ENCODE measurements at places on chromosomes 1 and 21.
A peak's percentile ranks its signal among the peaks of the same experiment; 100 is the strongest.

GRCh38 chr1:218916720-218917119, 257.0 kb upstream of the LYPLAL1 start:
- DNase-seq = no peak

DNA sequence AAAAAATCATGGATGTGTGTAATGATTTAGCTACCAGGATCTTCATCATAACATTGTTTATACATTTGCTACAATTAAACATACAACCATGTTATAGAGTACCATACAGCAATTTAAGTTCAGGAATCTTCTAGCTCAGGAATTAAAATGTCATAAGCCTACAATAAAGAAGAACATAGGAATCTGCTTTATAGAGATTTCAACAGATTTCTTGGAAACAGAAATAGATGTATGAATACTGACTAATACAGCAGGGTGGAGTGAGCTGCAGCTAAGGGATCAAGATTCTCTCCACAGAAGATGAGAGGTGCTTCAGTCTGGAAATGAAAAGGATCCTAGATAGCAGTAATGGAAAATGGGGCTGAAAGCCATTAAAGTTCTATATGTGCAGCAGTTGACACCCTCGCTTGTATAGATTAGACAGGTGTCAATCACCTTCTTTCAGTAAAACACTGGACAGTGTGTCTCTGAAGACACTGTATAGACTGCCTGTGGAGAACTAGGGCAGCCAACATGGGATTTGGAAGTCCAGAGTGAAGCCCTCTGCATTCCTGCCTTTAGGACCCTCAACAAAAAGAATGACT, 73.9 kb downstream of the DNTTIP2 start:
- peak; percentile 71 for DNase-seq

GRCh38 chr1:56590520-56591011, 11.2 kb upstream of the PLPP3 start:
- peak; percentile 76 for DNase-seq

GRCh38 chr1:41592451-41593125, 108.1 kb upstream of the EDN2 start:
- DNase-seq = no peak

GRCh38 chr1:14143777-14144176, 443.8 kb downstream of the PRDM2 start:
- DNase-seq = no peak

DNA sequence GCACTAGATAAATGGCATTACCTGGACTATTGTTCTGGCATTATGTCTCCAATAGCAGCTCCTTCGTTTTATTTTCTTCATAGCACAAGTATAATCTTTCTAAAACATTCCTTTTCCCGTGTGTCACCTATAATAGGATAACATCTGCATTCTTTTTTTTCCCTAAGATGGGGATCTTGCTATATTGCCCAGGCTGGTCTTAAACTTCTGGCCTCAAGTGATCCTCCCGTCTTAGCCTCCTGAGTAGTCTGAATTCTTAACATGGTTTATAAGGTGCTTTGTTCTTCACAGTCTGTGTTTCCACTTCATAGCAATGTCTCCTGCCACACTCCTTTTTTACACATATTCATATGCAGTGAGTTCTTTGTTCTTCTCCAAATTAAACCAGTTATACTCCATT, 8.6 kb upstream of the MOV10 start:
- DNase-seq = no peak

GRCh38 chr1:3465091-3465934, 10.8 kb downstream of the ARHGEF16 start:
- no peak for DNase-seq

GRCh38 chr1:45815667-45816458, 12.5 kb downstream of the MAST2 start:
- DNase-seq = peak; percentile 51

- DNase-seq = no peak
Observed at GRCh38 chr21:31905503-31906451, 33.0 kb downstream of the HUNK start.

DNA sequence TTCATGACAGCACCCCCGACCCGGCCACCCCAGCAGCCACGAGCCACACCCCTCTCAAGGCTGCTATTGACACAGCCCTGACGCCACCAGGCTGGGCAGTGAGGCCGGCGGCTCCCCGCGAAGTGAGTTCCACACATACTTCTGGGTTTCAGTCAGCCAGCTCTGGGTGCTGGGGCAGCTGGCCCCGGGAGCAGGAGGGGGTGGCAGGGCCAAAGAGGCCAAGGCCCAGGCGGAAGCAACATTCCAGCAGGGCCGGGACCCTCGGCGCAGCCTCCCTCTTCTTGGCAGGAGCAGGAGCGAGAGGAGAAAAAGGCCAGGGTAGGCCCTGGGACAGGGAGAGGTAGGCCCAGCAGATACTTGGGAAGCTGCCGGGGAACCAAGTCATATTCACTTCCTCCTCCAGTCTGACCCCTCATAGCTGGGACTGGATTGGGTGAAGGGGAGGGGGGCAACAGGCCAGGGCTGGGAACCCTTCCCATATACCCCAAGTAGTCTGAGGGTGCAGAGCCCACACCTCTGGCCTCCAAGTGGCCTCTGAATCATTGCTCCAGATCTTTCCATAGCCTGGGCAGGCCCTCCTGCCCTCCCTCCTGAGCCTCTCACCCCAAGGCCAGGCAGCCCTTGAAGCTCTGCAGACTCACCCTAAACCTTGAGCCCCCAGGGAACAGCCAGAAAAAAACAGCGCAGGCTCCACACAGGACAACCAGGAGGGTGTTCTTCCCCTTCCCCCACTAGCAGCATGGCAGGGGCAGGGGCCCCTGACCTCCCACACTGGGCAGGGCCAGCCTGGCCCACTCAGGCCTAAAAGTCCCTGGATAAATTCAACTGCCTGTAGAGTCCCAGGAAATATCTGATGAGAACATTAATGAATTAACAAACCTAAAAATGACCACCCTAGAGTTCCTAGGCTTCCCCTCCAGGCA, 5.7 kb downstream of the HSPG2 start:
- peak; percentile 94 for DNase-seq

GRCh38 chr1:114346480-114347029, 164.4 kb downstream of the TRIM33 start:
- DNase-seq = peak; percentile 93

Measured in fibroblast of the aortic adventitia (primary cell).